Globus pallidus (tissue), 1 donor: ENCODE measurements at places on chromosomes 3 and 15.

GRCh38 chr3:49716691-49717210, 2.7 kb downstream of the AMIGO3 start:
- DNase-seq, result no peak

GRCh38 chr3:134242649-134243617, 7.7 kb downstream of the RYK start:
- DNase-seq, result no peak

DNA sequence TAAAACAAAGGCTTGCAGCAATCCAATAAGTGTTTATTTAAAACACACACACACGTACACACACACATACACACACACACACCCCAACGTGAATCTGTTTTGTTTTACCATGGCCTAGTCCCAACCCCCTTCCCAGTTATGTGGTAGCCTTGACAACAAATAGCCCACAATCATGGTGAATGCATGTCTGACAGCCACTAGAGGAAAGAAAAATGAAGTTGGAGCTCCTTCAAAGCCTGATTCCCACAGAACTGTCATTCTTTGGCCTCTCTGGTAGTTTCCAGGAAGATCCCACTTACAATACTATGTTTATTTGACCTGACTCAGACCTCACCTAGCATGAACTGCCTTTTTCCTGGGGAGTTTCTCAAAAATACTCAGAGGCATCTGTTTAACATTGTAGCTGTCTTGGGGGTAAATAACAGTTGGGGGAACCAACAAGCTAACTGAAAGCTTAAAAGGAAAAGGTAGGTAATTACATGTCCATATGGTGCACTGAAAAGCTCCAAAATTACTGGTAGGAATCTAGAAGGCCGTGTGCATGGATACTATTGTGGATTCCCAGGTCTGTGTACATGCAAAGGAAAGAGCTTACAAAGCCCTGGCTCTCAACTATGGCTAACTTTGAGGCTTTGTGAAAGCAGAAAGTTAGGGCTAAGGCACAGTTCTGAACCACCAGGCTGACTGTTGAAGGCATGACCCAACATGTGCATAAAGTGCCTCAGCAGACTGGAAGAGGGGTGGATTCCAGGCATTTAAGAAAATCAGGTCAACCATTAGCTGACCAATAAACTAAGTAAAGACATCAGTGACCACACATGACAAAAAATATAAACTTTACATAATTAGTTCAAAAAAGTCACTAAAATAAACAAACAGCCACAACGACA, 65.3 kb downstream of the FAIM start:
- DNase-seq, result no peak

GRCh38 chr15:45185903-45186770, 1.6 kb downstream of the SHF start:
- no peak for DNase-seq
